Neural cell (in vitro differentiated cells): ENCODE measurements at places on chromosomes 3 and 15. TPM values are rescaled to one million over a fixed set of nuclear protein-coding genes. Genes with fewer than 3 reads are reported as not detected.

SENP8 gene
- 3.2 and 7.4 TPM in 2 replicates for polyA plus RNA-seq

TRIM42 gene
- polyA plus RNA-seq: not detected in 2 replicates

PPARG gene
- 0.35 and 0.54 TPM in 2 replicates for polyA plus RNA-seq

PLSCR5 gene
- 0.37 TPM in 1 of 2 replicates, not detected in the other for polyA plus RNA-seq

TTLL3 gene
- polyA plus RNA-seq: 47.6 and 78.3 TPM in 2 replicates

GASK1A gene
- polyA plus RNA-seq: 1.6 TPM in 1 of 2 replicates, not detected in the other

CXCR6 gene
- polyA plus RNA-seq: not detected in 2 replicates

RBPMS2 gene
- not detected in 2 replicates for polyA plus RNA-seq

PCSK6 gene
- 1.1 and 1.4 TPM in 2 replicates for polyA plus RNA-seq

PARP9 gene
- not detected in 2 replicates for polyA plus RNA-seq

PLOD2 gene
- polyA plus RNA-seq: 2.9 and 5.6 TPM in 2 replicates

NEK10 gene
- 17.6 and 29.7 TPM in 2 replicates for polyA plus RNA-seq

CD200 gene
- 174 and 178 TPM in 2 replicates for polyA plus RNA-seq

TMEM266 gene
- 17.6 and 21.5 TPM in 2 replicates for polyA plus RNA-seq

AGTR1 gene
- 1.3 and 1.9 TPM in 2 replicates for polyA plus RNA-seq

FRMD4B gene
- 4.8 and 6.2 TPM in 2 replicates for polyA plus RNA-seq

ADGRG7 gene
- polyA plus RNA-seq: not detected in 2 replicates

MB21D2 gene
- 32.8 and 39.0 TPM in 2 replicates for polyA plus RNA-seq

IL17RD gene
- 14.8 and 17.3 TPM in 2 replicates for polyA plus RNA-seq

ETV5 gene
- 0.30 and 6.1 TPM in 2 replicates for polyA plus RNA-seq

UTS2B gene
- polyA plus RNA-seq: 0.46 TPM in 1 of 2 replicates, not detected in the other

ALDH1L1 gene
- polyA plus RNA-seq: not detected in 2 replicates

CHAC1 gene
- 3.6 and 7.0 TPM in 2 replicates for polyA plus RNA-seq

COL6A5 gene
- not detected in 2 replicates for polyA plus RNA-seq

MDFIC2 gene
- not detected in 2 replicates for polyA plus RNA-seq

MCF2L2 gene
- 9.3 and 10.0 TPM in 2 replicates for polyA plus RNA-seq

AMIGO3 gene
- polyA plus RNA-seq: 4.0 and 8.0 TPM in 2 replicates

CIP2A gene
- polyA plus RNA-seq: 29.3 and 32.0 TPM in 2 replicates

ADCY5 gene
- polyA plus RNA-seq: 7.7 and 8.4 TPM in 2 replicates

TTLL13 gene
- 0.33 TPM in 1 of 2 replicates, not detected in the other for polyA plus RNA-seq

TMEM207 gene
- polyA plus RNA-seq: 0.27 TPM in 1 of 2 replicates, not detected in the other

STRC gene
- 2.4 and 2.5 TPM in 2 replicates for polyA plus RNA-seq

NMNAT3 gene
- polyA plus RNA-seq: 2.3 and 4.6 TPM in 2 replicates

CYP8B1 gene
- not detected in 2 replicates for polyA plus RNA-seq

CHDH gene
- polyA plus RNA-seq: 0.06 and 0.17 TPM in 2 replicates

LRRC3B gene
- 49.9 and 56.4 TPM in 2 replicates for polyA plus RNA-seq

CYP1A2 gene
- polyA plus RNA-seq: not detected in 2 replicates

NR1D2 gene
- 12.9 and 13.4 TPM in 2 replicates for polyA plus RNA-seq

GOLGA8K gene
- polyA plus RNA-seq: 0.27 TPM in 1 of 2 replicates, not detected in the other

ZDHHC19 gene
- polyA plus RNA-seq: 3.8 TPM in 1 of 2 replicates, not detected in the other

ALDH1A3 gene
- polyA plus RNA-seq: 0.06 and 0.12 TPM in 2 replicates

PLAAT1 gene
- polyA plus RNA-seq: 10.7 and 16.1 TPM in 2 replicates

CYP1A1 gene
- polyA plus RNA-seq: 0.09 and 0.36 TPM in 2 replicates

CLRN1 gene
- polyA plus RNA-seq: 0.18 and 0.27 TPM in 2 replicates

GHSR gene
- not detected in 2 replicates for polyA plus RNA-seq

GABRA5 gene
- 25.3 and 31.3 TPM in 2 replicates for polyA plus RNA-seq

ECE2 gene
- polyA plus RNA-seq: 0.22 and 0.42 TPM in 2 replicates
